ENCODE measurements at places on chromosomes 12 and 14.
A peak's percentile ranks its signal among the peaks of the same experiment; 100 is the strongest.

GRCh38 chr12:24418157-24418556 is 468.7 kb upstream of the SOX5 start:
- no peak for DNase-seq

- no peak for DNase-seq
These were observed 48.2 kb downstream of the NAV3 start for GRCh38 chr12:77878901-77879300.

DNA sequence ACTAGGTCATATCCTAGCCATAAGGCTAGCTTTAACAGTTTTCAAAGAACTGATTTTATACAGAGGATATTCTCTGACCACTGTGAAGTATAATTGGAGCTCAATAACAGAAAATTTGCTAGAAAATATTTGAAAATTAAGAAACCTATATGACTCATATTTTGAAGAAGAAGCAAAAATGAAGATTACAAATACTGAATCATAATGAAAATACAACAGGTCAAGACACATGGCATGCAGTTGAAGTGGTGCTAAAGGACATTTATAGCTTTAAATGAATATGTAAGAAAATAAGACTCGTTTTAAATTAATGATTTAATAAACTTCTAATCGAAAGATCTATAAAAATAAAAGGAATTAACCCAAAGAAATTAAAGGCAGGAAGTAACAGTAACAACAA is 1234.6 kb downstream of the SLC16A7 start:
- no peak for DNase-seq

GRCh38 chr12:124490584-124491305 is 76.7 kb downstream of the NCOR2 start:
- DNase-seq, result no peak

- no peak for DNase-seq
These were observed 692.7 kb upstream of the MGAT4C start for GRCh38 chr12:86948851-86949250.

GRCh38 chr12:113167868-113168267 is 17.4 kb downstream of the DDX54 start:
- no peak for DNase-seq

DNA sequence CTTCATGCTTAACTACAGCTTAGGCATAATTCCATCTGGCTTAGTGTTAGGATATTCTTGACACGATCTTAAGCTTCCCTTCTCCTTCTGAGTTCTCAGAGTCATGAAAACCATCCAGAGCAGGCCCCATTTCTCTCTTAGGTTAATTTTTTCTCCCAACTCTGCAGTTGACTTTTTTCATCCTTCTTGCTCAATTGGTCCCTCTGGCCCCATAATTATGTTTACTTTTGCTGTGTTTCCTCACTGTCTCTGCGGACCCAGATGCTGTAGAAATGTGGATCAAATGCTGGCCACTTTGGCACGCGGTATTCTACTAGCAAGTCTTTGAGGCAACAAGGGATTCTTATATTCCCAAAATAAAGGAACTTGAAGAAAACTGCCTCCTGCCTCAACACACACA is 9.5 kb downstream of the TMEM132C start:
- DNase-seq, result no peak

DNA sequence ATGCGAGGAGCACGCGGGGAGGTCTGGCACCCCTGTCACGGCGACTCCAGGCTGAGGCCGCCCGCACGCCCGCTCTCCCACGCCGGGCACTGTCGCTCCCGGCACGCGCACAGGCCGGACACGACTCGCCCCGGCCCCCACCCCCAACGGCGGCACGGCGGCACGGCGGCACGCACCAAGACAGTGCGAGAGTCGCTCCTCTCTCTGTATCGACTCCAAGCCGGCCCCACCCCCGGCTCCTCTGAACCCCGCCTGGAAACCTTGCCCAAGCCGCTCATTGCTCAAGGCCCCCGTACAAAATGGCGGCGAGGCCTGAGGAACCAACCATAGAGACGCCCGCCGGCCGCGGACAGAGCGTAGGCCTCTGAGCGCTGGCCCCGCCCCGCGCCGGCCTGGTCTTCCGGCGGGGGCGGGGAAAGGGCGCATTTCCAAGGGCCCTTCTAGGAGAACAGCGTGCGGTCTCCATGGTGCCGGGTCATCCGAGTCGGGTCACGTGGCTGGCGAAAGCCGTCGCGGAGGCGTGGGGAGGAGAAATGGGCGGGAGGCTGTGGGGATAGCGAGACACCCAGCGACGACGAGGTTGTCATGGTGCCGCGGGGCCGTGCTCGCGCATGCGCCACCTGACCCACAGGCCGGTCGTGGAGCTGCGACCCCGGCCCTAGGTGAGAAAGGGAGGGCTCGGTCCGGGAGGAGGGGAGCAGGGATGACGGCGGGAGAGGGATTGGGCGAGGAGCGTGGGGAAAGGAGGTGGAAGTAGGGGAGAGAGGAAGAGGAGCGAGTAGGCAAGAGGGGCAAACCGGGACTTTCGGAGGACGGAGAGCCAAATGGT is at the start of gene CIPC:
TSS of gene CIPC (plus strand) at position 559 of the 829 bp plus-strand sequence. CDS start 7,451 bp downstream, outside the sequence.
- peak; percentile 96 for DNase-seq

- DNase-seq, result no peak
These were observed 466.4 kb downstream of the NPAS3 start for GRCh38 chr14:33404964-33405574.

GRCh38 chr14:91509083-91509877 is 830 bp downstream of the PPP4R3A start:
- DNase-seq, result peak; percentile 11

DNA sequence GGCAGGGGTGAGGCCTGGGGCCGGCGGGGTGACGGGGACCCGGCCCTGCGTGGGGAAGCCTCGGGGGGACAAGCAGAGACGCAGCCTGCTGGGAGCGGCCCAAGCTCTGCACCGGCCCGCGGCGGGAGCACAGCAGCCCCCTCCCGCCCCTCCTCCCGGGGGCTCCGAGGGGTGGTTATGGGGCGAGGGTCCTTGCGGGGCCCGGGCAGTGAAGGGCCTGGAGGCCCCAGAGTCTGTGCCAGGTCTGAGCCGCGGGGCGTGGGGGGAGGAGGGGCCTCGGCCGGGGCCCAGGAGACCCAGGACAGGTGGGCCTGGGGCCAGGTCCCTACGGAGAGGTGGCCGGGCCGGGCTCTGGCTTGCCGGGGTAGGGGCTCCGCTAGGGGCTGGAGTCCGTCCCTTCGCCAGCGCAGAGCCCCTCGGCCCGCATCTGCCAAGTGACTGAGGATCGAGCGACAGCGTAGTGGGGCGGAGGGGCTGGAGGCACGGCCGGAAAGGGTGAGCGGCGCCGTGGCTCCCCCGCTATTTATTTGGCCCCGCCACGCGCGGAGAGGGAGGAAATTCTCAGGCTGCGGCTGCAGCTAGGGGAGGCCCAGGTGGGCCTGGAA is 495 bp downstream of the TMEM121 start:
- no peak for DNase-seq

- no peak for DNase-seq
These were observed 546.8 kb downstream of the PRKD1 start for GRCh38 chr14:29380826-29381225.

DNA sequence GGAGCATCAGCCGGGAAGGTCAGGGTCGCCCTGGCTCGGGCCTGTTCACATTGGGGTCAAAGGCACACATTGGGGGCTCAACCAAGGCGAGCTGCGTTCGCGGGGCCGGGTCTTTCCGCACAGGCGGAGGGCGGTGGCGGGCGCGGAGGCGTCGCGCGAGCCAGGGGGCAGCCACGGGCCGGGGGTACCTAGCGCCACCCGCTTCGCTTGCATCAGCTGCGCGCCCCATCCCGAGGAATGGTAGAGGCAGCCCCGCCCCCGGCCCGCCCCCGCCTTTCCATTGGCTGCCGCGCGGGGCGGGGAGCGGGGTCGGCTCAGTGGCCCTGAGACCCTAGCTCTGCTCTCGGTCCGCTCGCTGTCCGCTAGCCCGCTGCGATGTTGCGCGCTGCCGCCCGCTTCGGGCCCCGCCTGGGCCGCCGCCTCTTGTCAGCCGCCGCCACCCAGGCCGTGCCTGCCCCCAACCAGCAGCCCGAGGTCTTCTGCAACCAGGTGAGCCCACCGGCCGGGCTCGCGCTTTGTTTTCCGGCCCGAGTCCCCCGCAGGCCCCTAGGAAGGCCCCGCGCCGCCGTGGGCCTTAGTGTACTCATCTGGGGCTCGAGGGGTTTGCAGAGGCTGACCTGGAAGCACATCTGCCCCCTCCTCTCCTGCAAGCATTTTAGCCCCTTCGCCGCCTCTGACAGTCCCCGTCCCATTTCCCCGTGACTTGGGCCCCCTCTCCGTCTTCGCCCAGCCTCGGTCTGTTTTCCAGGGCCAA is at the start of gene ALDH2:
TSS of gene ALDH2 (plus strand) at position 326 of the 754 bp plus-strand sequence. CDS start at position 376, 50 bp downstream.
- no peak for DNase-seq

- DNase-seq, result no peak
These were observed 308.8 kb upstream of the SYT1 start for GRCh38 chr12:78555802-78556201.

DNA sequence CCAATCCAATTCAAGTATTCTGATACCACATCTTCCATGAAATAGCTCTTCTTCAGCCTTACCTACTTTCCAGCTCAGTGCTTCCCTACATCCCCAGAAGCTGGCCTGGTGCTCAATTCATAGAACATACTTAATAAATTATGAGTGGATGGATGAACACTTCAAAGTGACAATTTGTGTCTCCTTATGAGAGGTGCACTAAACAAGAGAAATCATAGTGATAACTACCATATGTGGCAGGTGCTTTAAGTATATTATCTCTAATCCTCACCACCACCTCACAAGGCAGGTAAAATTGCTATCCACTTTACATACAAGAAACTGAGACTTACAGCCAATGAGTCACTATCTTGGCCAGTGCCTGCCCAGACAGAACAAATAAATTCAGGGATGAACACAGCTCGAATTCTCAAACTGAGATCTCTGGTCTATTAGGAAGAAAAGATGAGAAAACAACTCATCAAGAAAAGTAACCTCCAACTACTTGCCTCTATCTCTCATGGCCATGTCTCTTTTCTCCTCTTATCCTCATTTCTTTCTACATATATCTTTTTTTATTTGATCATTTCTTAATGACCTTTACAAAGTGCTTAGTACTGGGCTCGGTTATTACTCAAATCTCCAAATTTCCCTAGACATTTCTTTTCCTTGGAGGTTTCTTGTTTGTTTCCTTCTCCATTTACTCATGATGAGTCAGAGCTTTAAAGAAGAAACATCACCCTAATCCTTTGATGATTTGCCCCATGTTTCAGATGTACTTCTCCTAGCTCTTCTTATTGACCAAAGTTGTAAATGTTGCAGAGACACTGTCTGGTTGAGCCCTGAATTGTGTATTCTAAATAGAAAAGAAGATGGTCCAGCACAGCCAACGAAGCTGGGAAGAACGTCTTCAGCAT is 161.5 kb downstream of the RPS29 start:
- no peak for DNase-seq

DNA sequence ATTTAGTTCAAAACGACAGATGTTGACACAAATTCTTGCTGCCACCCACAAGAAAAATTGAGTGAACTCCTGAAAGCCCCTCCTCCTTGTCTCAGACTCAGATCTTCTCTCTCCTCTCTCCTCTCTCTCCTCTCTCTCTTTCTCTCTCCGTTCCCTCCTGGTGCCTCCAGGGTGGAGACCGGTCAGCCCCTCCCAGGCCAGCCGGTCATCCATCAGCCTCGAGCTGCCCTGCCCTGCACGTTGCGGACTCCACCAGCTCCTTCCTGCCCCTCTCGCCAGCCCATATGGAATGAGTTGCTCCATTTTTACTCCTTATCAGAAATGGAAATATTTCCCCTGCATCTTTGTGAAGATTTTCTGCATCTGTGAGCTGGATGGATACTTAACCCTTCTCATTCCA is 103.8 kb downstream of the TBX5 start:
- DNase-seq, result no peak

DNA sequence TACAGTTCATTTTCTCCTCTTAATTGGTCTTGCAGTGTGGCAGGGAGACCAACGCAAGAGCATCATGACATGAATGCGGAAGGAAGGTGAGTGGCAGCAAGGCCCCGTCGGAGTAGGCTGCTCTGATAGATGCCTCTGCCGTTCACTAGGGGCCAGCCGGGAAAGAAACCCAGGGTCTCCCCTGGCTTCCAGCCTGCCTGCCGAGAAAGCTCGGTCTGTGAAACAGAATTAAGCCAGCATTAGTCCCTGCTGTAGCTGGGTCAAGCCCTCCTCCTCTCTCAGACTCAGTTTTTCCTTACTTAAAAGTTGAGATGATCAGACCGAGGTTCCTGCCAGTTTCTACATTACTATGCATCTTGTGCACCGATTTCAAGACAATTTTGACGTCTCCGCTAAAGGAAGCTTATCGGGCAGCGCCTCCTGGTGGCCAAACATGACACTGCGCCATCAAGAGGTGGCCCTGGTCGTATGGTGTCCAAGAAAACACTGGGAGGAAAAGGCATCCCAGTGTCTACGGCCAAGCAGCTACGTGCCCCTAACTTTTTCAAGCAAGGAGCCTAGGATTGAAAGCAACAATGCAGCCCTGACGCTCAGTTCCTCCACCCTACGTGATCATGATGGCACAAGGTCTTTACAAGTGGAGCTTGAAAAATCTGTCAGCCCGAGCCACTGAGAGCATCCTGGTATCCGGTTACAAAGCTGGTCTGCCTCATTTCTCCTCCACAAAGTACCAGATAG is 131.6 kb downstream of the KSR2 start:
- peak; percentile 70 for DNase-seq

DNA sequence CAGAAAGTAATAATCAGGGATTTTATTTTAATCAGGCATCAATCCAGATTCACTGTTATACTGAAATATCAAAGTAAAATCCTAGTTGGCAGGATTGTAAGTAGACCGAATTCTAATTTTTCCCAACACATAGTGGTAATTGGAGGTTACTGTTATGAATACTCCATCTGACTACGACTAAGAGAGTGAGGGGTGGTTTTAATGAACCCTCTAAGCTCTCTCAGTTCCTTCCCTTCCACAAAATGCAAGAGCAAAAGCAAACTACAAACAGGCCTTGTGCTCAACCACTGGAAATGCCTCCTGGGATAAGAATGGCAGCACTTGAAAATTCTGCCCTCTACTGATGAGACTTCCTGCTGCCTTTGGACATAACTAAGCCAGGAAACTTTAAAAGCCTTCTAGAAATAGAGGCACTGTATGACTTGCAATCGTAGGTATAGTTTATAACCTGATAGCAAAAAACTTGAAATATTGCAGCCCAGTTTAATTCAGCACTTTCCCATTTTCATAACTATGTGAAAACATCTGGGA is 184.8 kb downstream of the SLC16A7 start:
- no peak for DNase-seq

- DNase-seq, result no peak
These were observed 1.7 kb upstream of the KLC1 start for GRCh38 chr14:103627073-103628025.

GRCh38 chr12:124188561-124189405 is 106.1 kb upstream of the RFLNA start:
- no peak for DNase-seq

DNA sequence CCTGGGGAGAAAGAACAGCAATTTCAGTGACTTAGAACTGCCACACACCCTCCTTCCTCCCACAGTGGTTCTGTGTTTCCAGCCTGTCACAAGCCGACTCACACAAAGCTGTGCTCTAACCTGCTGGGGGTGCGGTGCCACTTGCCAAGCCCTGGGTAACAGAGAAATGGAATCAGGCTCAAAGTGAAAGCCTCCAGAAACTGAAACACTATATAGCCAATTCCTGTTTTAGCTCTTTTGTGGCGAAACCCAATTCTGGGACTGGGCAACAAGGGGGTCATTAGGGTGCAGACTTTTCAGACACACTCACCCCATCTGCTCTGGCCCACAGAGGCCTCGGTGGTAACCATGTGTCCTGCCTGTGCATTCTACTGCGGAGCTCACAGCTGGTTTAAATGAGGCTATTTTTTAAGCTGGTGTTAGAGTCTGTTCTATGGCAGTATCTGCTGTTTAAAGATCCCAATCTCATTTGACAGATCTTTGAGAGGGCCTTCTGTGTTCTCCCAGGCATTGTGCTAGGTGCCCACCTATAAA is 15.2 kb upstream of the ACTR6 start:
- DNase-seq, result no peak

- no peak for DNase-seq
These were observed 324.5 kb downstream of the NELL2 start for GRCh38 chr12:44551631-44552030.

All from stimulated activated CD8-positive, alpha-beta memory T cell treated with anti-CD3 and anti-CD28 coated beads, Interleukin-15, amount 100 ng/mL, for 24 hours (primary cell).